Stimulated activated effector memory CD8-positive, alpha-beta T cell treated with anti-CD3 and anti-CD28 coated beads, Interleukin-12 subunit alpha, Interleukin-12 subunit beta, amount 100 ng/mL, for 72 hours (primary cell): ENCODE measurements at places on chromosomes 1 and 21.

- no peak for DNase-seq
Measured at GRCh38 chr1:226884966-226885820, 14.8 kb downstream of the PSEN2 start.

GRCh38 chr21:25323356-25323949 is 283.8 kb downstream of the MRPL39 start:
- no peak for DNase-seq

GRCh38 chr1:158407092-158407491 is 7.8 kb upstream of the OR10T2 start:
- DNase-seq = no peak

- no peak for DNase-seq
Measured at GRCh38 chr1:2253797-2254480, 25.8 kb downstream of the SKI start.

- no peak for DNase-seq
Measured at GRCh38 chr1:38153066-38153777, 106.6 kb upstream of the POU3F1 start.

GRCh38 chr1:1373815-1374588 is 1.0 kb downstream of the AURKAIP1 start:
- DNase-seq = no peak

GRCh38 chr1:183124259-183124658 is 61.8 kb upstream of the LAMC2 start:
- no peak for DNase-seq

DNA sequence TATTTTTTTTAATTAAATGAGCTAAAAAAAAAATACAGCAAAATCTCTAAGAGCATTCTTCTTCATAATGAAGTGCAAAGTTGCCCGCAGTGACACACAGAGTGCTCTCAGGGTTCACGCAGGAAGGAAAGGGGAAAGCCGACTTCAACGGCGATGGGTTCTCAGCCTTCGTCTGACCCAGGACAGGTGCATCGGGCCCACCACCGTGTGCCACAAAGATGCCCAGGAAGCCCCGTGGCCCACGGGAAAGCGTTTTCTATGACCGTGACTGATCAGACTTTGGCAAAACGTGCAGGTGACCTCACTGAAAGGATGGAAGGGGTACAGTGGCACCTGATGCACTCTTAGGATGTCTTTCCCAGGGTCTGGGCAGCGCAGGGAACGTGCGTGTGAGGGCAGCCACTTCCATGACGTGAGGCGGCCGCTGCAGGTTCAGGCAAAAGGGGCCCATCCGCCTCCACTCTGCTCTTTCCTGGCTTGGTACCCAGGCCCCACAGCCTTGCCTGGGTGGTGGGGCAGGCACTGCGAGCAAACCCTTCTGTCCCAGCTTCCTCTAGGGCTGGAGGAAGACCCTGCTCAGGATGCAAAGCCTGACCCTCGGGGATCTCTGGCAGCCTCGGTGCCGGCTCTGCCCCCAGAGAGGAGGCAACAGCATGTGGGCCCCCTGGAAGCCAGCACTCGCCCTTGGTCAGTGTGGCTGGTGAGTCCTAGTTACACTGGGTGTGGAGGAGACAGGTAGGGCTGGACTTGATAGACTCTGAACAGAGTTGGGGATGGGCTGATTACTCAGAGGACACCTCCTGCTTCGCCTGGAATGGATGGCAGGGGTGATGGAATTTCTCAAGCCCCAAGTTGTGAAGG is 8.3 kb downstream of the LRRC47 start:
- no peak for DNase-seq

DNA sequence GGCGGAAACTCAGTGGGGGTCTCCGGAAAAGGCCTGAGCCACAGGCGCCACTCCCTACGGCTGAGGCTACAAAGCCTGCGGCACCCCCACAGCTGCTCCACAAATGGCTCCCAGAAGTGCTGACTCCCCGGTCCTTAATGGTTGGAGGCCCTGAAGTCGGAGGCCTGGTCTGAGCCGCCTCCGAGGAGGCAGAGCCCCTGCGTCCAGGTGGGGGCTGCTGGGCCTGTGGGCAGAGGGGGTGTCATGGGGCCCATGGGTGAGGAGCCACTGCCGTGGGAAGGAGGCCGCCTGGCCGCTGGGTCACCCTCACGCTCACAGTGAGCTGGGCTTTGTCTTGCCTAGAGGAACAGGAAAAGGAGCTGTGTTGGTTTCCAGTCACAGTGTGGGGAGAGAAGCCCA is 12.4 kb upstream of the COL18A1 start:
- DNase-seq = no peak

DNA sequence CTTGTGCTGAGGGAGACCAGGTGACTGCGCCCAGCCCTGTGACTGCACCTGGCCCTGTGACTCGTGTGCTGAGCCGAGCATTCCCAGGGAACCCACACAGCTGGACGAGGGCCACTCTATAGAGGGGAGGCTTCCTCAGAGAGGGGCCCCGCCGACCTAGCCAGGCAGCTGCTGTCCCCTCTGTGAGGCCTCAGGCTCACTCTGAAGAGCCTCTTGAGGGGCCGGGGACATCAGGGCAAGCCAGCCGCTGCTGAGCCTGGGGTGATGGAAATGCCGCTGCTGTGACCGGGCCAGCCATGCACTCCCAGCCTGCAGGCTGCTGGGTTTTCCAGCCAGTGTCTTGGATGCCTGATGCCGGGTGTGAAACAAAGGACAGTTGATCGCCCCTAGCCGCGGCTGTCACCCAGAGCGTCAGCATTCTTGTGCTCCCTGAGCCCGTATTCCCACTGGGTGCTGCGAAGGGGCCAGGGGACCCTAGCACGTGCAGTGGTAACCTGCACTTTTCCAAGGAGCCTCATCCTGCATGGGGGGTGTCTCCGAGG is 17.5 kb downstream of the PFKL start:
- DNase-seq = no peak

- DNase-seq = no peak
Measured at GRCh38 chr1:206001476-206001888, 1.7 kb downstream of the RAB7B start.

- no peak for DNase-seq
Measured at GRCh38 chr1:56550138-56550858, 29.1 kb downstream of the PLPP3 start.

DNA sequence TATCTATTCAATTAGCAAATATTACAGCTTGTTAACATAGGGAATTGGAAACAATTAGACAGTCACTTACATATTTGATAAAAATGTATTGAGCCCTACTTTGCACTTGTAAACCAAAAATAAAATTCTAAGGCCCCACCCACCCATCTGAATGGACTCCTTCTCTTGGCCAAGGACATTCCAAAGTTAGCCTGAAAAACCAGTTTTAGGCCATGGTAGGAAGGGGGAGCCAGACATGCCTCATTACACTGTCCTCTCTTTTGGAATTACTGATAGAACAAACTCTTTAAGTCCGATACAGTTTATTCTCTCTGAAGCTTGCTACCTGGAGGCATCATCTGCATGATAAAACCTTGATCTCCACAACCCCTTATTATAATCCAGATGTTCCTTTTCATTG is 28.0 kb upstream of the TSPAN2 start:
- DNase-seq = no peak

GRCh38 chr1:187396226-187396625 is 567.5 kb downstream of the PLA2G4A start:
- no peak for DNase-seq

DNA sequence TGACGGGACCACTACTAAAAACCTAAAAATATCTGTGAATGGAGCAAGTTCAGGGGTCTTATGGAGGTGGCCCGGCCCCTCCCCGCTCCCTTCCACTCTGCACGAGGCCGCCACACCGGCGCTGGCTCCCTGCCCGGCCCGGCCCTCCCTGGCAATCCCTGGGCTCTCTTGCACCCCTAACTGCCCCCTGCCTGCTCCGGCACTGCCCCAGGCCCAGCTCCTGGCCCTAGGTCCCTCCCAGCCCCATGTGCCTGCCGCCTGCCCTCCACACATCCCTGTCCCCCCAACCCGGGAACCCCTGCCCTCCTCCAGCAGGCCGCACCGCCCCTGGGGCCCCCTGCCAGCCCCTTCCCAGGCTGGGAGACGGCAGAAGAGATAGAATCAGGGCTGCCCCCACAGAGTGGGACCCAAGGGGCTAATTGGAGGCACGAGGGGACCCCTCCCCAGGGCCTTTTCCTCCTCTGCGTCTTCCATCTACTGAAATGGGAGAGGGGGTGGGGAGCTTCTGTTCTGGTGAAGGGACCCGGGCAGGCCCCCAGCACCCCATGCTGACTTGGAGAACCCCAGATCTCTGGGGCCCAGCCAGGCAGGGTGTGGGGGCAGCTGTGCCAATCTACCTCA is 9.3 kb upstream of the CTRC start:
- no peak for DNase-seq

DNA sequence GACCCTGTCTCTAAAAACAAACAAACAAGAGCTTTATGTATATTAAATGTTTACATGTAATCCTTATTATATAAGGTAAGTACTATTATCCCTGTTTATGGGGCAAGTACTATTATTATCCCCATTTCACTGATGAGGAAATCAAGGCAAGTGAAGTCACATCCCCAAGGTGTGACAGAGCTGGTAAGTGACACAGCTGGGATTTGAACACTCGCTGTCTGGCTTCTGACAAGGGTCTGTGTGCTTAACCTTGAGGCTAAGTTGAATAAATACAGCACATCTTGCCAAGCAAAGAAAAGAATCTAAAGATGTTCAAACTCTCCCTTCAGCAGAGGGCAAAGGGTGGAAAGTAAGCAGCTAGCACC is 167.9 kb upstream of the IRF2BP2 start:
- no peak for DNase-seq

GRCh38 chr1:236292425-236292824 is 10.7 kb upstream of the ERO1B start:
- DNase-seq = no peak

- DNase-seq = no peak
Measured at GRCh38 chr21:42102991-42103390, 31.9 kb downstream of the UMODL1 start.

DNA sequence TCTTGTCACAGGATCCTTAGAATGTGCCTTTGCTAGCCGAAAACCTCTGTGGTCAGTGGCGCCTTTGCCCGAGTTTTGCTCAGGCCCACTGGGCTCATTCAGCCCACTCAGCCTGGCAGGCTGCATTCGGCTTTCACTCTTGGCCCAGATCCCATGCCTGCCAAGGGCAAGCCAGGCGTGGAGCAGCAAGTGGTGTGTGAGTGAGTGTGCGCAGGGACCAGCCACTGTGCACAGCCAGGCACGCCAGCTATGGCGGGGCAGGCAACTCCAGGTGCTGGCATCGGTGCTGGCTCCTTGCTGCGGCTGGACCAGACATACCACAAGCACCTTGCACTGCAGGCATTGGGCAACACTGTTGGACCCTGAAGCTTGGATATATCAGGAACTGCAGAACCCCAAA is 1145.1 kb upstream of the NCAM2 start:
- no peak for DNase-seq

- DNase-seq = no peak
Measured at GRCh38 chr1:232951180-232951579, 769 bp downstream of the NTPCR start.
